Left kidney (tissue), 8 donors: ENCODE measurements at places on chromosomes 6 and 20. TPM values are rescaled to one million over a fixed set of nuclear protein-coding genes. Genes with fewer than 3 reads are reported as not detected.

The BCAS4 gene
- polyA plus RNA-seq: 5.1 TPM

The ACTL10 gene
- 0.32 TPM for polyA plus RNA-seq

- DNase-seq: no peak
Observed at GRCh38 chr6:103027271-103027931, 1633.9 kb downstream of the GRIK2 start.

- no peak for DNase-seq
Observed at GRCh38 chr20:12201289-12201991, 283.7 kb downstream of the BTBD3 start.

- DNase-seq: no peak
Observed at GRCh38 chr20:39052676-39053075, 90.5 kb downstream of the DHX35 start.

GRCh38 chr6:33320315-33321181 is 3.0 kb upstream of the ZBTB22 start:
- DNase-seq: no peak

DNA sequence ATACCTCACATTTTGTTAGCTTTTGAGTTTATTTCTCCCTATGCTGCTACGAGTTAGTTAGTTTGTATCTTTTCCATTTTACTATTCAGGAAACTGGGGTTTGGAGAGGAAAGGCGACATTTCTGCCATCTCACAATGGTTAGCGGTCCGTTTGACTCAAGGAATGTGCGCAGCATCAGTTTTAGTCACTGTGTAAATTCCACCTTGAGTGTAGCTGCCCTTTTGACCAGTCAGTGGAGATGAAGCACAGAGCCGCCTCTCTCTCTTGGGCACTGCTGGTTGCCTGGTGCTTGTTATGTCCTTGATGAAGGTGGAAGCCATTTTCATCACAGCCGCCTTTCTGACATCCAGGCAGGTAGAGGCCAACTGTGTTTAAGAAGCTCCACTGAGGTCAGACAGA is 185.5 kb downstream of the SCP2D1 start:
- DNase-seq: no peak

- no peak for DNase-seq
Observed at GRCh38 chr6:138031850-138032249, 75.4 kb downstream of the PERP start.

DNA sequence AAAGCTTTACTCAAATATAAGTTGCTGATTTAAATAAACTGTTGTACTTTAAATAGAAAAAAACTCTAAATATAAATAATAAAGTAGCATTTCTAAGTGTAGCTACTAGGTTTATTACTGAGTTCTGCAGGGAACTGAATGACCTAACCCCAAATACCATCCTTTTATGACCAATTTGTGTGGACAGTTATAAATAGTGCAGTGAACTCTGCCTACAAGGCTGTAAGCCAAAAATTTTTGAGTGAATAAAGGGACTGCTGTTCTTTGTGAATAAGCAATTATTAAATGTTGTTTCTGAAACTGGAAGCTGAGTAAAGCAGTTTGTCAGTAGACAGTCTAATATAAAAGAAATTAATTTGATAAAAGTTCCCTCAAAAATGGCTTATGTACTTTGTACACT is 90.8 kb upstream of the ELOVL5 start:
- no peak for DNase-seq

- DNase-seq: no peak
Observed at GRCh38 chr6:157744102-157744601, 78.9 kb upstream of the SNX9 start.

GRCh38 chr6:37283268-37283667 is 25.3 kb upstream of the TMEM217 start:
- DNase-seq: no peak

The TSBP1 gene
- 0.27 TPM for polyA plus RNA-seq

- DNase-seq: no peak
Observed at GRCh38 chr6:71028877-71029252, 72.0 kb upstream of the B3GAT2 start.

DNA sequence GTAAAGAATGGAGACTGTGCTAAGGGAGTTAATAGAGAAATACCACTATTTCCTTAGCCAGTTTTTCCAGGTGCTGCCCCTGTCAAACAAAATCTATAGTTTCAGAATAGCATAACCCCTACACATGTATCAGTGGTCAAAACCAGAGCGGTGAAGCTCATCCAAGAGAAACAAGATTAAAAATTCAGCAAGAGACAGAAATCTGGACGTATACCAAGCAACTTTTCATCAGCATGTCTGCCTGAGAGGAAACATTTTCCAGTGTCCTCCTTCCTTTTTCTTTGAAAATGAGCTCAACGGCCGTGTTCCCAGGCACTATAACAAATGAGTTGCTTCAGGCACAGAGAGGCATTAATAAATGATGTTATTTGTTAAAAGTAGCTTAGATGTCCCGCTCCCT is 416.5 kb downstream of the BCKDHB start:
- peak; percentile 31 for DNase-seq

The DSP gene
- 88.8 TPM for polyA plus RNA-seq

The GSTA3 gene
- polyA plus RNA-seq: 0.52 TPM

- no peak for DNase-seq
Observed at GRCh38 chr20:7214081-7214740, 446.7 kb downstream of the BMP2 start.

The ZNF831 gene
- polyA plus RNA-seq: 0.15 TPM

GRCh38 chr20:59463541-59463940 is 140.8 kb upstream of the PHACTR3 start:
- DNase-seq: no peak

- DNase-seq: no peak
Observed at GRCh38 chr6:166766769-166767168, 139.7 kb upstream of the RPS6KA2 start.

GRCh38 chr6:11332463-11332862 is 100.0 kb upstream of the NEDD9 start:
- DNase-seq: no peak

DNA sequence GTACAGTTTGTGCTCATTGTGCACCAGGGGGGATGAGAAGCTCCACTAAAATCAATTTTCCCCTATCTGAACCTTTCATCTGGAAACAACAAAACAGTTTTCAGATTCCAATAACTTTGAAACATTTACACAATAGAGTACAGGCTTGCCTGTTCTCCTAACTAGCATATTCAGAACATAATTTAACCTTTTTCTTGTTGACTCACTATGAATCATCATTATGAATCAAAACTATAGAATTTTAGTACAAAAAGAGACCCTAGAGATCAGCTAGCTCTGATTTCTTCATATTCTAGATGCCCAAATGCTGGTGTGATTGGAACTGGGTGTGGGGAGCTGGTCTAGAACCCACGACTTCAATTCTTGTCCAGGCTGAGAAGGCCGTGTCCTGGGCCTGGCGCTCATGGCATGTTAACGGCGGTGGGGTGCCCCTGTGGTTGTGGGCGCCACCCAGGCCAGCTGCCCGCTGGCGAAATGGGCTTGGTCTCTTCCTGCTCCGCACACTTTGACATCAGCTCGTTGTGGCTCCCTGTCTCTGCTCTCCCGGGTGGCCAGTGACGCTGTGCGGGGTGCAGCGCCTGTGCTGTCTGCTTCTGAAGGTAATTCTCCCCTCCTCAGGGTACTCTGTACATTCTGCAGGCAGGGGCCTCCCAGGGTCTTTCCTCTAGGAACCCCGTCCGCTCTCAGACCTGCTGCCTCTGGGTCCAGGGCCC is 29.9 kb upstream of the AGPAT4 start:
- DNase-seq: no peak

DNA sequence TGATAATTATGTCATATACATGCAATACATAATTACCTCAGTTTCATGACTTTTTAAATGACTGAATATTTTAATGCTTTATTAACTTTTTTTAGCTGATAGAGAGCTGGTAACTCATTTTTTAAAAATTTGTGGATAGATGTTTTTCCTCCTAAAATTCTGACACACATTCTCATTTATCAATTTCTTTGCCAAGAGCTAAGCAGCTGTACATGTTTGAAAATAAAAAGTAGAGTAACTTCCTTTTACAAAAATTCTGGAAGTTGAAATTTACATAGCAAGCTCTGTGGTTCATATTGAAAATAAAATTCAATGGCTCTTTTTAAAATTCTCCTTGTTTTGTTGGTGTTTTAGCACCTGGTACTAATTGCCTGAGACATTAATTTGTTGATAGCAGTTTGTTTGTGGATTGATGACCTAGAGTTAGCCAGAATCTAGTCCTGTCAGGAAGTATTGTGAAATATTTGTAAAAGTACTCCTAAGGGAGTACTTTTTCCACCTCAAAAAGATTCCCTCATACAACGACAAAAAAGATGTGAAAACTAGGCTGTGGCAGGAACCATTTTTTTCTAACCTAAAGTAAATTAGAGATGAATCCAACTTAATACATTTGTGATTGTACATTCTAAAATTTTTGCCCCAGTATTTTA is 621.8 kb downstream of the BCKDHB start:
- no peak for DNase-seq

The KIF13A gene
- polyA plus RNA-seq: 43.1 TPM

DNA sequence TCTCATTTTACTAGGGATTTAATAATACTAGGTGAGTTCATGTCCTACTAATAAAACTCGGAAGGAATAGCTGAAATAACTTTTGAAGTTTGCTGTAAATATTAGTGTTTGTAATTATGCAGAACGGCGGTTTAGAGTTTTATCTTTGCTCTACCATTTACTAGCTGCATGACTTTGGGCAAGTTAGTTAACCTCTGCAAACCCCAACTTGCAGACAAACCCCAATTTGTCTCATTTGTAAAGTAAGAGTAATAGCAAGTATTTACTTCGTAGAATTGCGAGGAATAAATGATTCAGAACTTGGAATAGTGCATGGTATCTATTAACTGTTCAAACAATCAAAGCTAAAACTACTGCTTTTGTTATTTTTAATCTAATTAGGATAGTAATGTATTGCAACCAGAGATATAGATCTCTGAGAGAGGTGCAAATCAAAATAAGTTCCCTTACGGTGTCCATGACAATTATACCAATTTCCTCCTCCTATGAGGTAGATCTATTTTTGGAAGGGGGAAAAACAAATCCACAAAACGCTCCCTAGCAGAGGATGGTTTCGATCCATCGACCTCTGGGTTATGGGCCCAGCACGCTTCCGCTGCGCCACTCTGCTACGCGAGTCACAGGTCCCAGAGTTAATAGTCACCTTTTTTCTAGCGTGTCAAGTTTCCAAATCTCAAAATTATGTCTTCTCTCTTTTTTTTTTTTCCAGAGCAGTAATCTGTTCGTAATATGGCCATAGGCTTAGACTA is 35.1 kb upstream of the BTN3A2 start:
- no peak for DNase-seq

DNA sequence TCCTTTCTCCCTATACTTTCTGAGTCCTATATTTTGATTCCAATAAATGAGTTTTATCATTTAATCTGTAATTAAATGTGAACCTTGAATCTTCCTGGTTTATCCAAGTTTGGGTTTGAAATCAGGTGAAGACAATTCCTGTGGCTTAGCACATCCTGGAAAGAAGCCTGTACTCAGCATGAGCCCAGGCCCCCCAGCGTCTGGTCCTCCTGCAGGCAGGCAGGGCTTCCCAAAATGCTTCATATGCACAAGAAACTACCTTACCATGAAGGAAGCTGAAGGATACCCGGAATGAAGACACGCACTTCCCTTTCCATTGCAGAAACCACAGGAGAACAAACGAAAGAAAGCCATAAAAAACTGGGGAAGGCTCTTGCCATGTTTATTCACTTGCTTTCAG is 157.4 kb upstream of the PDE10A start:
- no peak for DNase-seq

DNA sequence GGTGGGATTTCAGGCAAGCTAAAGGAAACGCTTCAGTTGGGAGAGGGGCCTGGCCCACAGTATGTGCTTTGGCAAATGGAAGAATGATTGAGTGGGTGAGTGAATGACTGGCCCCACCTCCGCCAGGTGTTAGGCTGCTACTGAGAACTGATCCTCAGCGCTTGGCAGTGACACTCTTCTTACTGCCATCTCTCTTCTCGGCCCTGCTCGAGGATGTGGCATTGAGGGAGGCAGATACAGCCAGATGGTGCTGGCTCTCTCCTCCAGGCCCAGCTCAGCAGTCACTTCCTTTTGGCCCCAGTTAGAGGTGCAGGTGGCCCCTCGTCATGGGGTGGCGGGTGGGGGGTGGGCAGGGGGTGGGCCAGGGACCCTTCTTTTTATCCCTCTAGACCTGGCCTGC is 38.9 kb upstream of the KCNK5 start:
- no peak for DNase-seq

The MICB gene
- polyA plus RNA-seq: 2.1 TPM
